ENCODE measurements at places on chromosomes 4 and X.

DNA sequence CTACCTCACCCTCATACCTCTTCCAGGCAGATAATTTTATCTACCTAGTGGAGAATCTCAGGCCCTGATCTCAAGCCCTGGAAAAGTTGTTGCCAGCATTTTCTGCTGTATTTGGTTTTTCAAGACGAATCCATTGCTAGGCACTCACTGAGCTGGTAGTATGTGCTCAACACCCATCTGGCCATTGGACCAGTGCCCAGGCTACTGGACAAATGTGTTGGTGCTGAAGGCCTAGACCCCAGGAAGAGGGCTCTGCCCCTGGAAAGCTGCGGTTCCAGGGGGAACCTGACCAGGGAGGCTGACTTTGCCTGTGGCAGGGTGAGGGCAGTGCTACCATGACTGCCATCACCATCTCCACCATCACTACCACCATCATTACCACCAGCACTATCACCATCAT, 72.4 kb downstream of the PSAPL1 start:
- DNase-seq, result no peak

DNA sequence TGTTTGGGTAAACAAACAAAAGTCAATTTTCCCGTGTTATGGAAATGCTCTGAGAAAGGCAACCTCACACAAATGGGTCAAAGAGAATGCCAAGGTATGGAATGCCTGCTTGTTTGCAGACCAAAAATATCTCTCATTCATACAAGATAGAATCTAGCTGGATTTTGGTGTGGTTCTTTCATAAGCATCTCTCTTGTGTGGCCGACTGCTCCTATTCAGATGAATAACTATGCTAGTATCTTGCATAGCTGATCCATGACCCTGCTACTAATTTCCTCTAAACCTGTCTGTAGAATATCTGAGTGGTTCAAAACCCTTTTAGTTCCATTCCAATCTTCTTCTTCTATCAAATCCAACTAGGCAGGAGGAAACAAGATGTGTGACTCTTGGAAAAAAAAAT, 28.2 kb upstream of the SORBS2 start:
- DNase-seq, result no peak

- no peak for DNase-seq
Measured at GRCh38 chr4:109730619-109731545, 1.0 kb upstream of the PLA2G12A start.

DNA sequence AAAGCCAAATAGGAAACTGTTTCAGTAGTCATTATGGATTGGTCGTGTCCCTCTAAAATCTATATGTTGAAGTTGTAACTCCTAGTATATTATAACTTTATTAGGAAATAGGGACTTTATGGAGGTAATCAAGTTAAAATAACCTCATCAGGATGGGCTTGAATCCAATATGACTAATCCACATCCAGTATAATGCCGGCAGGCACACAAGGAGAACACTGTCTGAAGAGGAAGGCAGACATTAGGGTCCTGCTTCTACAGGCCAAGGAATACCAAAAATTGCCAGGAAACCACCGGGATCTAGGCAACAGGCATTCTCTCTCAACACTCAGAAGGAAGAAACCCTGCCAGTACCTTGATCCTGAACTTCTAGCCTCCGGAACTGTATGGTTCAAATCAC, 130.3 kb downstream of the ATP10D start:
- peak; percentile 28 for DNase-seq

- DNase-seq, result no peak
Measured at GRCh38 chrX:34528081-34528480, 129.0 kb downstream of the TMEM47 start.

DNA sequence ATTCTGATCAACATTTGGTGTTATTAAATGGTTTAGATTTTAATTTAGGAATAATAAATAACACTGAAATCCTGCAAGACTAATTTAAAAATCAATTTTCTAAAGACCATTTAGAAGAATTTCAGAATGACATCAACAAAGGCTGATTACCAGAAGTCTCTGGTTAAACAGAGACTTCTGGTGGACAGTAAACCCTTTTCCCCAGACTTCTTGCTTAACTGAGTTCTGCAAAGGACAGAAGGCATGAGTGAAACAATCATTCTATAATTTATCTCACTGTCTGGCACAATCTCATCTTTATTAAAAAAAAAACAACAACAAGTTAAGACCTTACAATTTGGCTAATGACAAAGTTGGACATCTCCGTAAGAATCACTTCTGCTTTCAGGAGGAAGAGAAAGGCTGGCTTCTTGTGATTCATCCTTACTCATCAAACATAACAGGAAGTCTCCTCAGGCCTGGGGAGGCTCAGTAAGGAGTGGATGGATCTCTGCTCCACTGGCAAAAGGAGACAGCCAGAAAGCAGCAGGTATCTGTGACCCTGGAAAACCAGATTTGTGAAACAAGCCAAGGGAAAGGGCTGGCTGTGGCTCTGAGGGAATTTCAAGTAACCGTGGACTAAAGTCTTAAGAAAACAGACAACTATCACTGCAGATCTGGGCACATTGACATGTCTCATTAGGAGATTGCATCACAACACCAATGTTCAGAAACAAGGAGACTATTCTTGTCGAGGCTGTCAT, 908 bp upstream of the TLR6 start:
- DNase-seq, result peak; percentile 88

- DNase-seq, result no peak
Measured at GRCh38 chr4:151581570-151581969, 172.6 kb downstream of the FHIP1A start.

DNA sequence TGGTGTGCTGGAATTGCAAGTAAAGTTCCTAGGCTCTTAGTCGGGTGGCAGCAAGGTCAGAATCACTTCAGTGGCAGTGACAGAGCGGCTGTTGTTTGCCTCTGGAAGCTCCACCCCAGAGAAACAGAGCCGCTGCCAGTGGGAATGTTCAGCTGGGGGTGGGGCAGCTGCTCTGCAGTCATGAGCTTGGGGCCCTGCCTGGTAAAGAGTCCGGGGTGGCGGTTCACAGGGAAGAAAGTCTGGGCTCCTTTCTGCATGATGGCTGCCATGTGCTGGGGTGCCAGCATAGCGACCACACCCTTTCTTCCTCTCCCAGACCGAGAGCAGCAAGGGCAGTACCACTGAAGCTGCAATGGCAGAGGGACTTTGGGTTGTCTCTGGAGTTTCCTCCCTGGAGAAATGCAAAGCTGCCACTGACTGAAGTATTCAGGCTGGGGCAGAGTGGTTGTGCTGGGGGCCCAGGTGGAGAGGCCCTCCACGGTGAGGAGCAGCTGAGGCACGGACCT, 108.8 kb upstream of the CENPE start:
- DNase-seq, result no peak

DNA sequence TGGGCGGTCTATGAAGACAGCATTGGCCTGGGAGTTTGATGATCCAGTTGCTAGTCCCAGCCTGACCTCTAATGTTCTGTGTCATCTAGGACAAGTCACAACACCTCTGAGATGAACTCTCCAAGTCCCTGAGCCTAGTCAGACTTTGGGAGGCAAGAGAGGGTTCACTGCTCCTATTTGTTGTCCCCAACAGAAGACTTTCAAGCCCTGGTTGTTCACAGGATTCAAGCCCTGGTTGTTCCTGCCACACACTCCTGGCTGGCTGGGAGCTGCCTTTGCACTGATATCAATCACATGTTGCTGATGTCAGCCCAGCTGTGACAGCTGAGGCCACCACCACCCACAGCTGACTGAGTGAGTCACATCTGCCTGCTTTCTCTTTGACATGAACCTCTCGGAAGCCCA, 253.2 kb upstream of the RASGEF1B start:
- no peak for DNase-seq

DNA sequence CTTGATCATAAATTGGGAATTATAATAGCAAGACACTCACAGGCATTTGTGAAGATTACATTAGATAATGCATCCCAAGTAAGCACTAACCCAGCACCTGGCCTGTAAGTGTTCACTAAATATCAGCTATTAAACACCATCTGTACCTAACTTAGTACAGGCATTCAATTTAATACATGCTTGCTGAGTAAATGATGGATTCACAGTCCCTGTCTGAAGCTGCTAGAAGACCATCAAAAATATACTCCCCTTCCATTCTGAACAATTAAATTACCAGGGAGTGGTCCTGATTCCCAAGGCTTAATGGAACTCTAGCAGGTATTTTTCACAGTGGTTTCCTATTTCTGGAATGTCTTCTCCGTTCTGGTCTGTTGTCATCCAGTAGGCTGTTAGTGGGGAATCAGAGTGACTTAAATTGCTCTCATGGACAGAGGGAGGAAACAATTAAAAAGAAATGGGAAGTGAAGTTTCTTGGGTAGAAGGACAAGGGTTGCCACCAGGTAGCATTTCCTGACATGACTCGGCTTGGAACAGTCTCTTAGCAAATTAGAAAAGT, 233.9 kb downstream of the PTTG2 start:
- DNase-seq, result no peak

DNA sequence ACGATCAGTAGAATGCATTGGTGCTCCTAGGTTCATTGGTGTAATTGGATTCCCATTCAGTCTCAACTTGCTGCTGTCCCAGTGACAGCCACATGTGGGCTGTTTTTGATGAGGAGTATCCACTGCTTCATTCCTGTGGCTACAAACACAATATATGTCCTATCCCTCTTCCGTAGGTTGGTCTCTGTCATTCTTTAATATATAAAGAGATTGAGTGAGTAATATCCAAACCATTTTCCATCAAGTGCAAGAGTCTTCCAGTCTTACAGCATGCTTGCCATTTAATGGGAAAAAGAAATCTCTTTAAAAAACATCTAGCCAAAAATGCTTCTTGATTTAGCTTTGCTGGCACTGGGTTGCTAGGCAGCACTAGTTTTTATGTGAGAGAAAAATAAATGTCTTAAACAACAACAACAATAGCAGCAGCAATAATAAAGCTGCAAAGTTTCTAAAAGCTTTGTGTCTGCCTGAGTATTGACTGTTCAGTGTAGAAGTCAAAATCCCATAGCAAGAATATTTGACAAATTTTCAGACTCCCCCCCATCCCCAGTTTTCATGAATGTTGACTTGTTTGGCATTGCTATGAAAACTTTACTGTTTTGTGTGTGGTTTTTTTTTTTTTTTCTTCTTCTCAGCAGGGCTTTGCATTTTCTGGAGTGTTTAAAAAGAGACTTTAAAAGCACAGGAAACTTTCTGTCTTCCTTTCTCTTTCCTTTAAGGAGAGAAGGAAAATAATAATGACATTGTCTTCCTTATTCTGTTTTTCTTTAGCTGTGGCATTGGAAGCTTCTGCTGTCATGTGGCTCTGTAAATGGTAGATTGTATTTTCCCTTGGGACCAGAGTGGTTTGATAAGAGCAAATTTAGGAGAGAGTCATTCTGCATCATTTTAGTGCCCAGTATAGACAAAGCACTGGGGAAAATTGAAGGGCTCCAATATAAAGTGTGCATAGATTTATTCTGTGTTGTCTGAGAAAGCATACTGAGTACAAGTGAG, 244.3 kb downstream of the ARHGAP10 start:
- DNase-seq, result peak; percentile 34

DNA sequence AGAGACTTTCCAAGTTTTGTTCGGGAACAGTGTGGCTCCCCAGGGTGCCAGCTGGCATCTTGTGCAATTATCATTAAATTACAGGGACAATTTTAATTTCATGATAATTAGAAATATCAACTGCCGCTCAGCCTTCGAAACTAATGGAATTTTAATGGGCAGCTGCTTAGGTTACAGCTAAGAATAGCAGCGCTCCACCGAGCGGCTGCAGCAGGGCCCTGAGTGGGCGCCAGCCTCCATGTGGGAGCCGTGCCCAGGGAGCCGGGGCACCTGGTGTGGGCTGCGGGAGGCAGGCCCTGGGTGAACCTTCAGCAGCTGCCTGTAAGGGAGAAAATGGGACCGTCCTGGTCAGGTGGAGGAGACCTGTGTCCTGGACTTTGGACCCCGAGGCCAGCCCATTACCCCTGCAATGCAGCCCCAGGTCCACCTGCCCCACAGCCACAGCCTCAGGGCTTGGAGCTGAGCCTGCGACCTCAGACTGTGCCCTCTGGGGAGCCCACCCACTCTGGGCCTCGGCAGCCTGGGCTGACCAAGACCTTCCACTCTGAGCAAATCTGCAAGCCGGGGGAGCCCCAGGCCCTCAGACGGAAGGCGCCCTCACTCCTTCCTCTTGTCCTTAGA, 21.1 kb downstream of the MSANTD1 start:
- DNase-seq, result no peak

- DNase-seq, result no peak
Measured at GRCh38 chr4:3323071-3323481, 30.3 kb downstream of the RGS12 start.

GRCh38 chrX:65706041-65706828, 38.8 kb downstream of the MSN start:
- peak; percentile 94 for DNase-seq

DNA sequence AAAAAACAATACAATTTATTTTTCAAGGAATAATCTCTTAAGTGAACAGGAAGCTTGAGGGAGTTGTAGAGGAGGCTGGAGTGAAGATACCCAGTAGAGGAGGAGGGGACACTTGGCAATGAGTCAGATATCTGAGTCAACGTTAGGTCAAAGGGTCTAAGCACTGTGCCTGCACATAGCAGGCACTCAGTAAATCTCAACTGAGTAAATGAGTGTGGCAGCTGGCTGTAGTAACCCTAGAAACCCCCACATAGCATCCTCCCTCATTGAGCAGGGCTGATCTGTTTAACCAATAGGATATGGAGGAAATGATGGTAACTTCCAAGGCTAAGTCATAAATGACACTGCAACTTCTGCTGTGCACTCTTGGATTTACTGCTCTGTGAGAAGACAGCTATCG, 186.0 kb upstream of the FAM241A start:
- DNase-seq, result peak; percentile 88

DNA sequence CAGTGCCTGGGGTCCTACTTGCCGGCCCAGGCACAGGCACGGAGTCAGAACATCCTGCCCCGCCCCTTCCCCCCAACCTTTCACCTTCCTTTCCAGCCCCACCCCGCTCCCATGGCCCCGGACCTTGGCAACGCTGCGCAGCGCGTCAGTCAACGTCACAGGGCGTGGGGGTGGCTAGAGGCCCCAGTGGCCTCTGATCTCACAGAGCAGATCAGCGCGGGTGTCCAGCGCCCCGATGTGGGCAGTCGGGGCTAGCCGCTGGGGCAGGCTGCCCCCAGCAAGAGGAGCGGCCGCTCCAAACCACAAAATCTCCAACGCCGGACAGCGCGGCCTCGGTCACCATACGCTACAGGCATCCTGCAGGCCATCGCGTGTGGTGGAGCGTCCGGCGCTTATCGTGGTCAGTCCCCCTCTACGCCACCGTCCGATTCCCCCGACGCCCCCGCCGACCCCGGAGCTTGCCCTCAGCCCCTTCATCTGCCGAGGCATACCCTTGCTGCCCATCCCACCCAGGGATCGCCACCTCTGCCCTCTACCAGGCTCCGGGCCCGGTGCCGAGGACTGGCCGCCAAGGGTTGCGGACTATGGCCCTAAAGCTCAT, 69.6 kb upstream of the APOOL start:
- DNase-seq, result no peak

- no peak for DNase-seq
Measured at GRCh38 chr4:5055411-5055810, 4.1 kb downstream of the STK32B start.
